H7 (cell line): ENCODE measurements at places on chromosomes 3 and 15.

- no peak for DNase-seq
Observed at GRCh38 chr3:156488767-156489166, 66.2 kb downstream of the SSR3 start.

- peak; percentile 50 for DNase-seq
Observed at GRCh38 chr15:96338766-96339618, 8.5 kb downstream of the NR2F2 start.

GRCh38 chr15:37037850-37038715, 62.3 kb downstream of the MEIS2 start:
- DNase-seq, result no peak

DNA sequence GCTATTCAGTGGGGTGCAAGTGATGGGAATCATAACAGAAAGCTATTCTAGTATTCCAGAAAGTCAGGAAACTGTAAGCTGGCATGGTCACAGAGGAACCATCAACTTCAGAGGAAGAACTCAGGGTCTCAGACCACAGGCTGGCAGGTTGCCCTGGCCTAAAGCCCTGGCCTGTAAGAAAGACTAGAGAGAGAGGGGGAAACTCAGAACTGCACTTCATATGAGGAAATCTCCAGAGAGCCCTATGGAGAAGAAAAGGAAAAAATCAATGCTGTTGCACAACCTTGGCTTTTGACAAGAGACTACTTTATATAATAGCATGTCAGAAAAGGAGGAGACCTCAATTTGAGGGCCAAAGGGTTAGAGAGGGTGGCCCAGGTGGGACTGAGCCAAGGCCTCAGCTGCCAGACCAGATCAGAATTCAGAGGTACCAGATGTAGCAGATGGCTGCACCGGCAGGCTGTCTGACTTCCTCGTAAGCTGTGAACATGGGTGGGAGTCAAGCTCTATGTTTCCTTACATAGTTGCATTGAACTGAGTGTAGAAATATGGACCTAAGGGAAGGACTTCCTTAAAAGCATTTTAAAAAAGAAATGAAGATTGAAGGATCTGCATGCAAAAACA, 333.8 kb downstream of the PDCD6IP start:
- DNase-seq, result no peak

- no peak for DNase-seq
Observed at GRCh38 chr15:37252530-37252929, 152.2 kb upstream of the MEIS2 start.

DNA sequence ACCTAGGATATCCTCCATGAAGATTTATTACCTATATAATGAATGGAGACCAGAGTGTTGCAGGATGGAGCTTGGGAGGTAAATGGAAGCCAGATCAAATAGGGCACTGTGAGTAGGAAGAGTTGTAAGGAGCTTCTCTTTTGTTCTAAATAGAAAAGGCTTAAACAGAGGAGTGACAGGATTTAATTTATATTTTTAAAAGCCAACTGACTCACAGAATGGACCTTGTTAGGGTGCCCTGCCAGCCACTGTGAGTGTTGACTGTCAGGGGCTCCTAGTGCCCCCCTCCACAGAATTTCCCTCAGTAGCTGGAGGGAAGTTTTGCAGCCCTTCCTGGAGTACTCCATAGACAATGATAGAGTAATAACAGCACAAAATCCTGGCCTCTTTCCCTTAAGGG, 547.5 kb downstream of the MCTP2 start:
- no peak for DNase-seq

- DNase-seq, result no peak
Observed at GRCh38 chr3:98702166-98702565, 61.0 kb upstream of the ST3GAL6 start.

DNA sequence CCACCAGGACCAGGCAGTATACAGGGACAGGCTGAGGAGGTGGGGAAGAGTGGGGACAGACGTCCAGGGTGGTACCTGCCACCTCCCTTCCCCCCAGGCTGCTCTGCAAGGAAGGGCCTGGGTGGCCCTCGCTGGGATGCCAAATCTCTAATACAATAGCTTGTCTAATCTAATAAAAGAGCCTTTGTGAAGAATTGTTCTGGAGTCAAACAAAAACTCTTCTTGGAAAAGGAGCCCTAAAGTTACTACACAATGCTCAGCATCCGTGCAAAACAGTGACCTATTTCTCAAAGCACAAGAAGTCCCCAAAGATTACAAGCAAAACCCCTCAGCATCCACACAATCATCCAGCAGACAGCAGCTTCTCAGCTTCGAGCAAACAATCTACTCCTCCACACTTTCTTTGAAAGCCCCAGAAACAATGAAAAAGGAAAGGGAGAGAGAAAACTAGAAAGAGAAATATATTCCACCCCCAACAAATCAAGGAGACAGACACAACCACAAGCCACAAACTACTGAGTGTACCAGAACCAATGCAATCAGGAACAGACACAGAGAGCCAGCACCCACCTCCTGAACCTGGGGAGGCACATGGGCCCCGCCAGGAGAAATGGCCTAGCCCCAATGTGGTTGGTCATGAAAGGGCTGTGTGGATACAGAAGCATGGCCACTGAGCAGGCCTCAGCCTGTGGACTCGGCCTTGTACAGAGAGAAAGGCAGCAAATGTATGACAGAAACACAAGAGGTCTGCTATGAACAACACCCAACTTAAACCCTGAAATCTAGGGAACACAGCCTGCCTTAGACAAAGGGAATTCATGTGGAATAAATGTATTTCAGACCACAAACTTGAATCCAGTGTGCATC, 177.1 kb upstream of the CHRNA7 start:
- DNase-seq, result no peak
